ENCODE measurements at places on chromosomes 5 and 9.

- no peak for DNase-seq
Measured at GRCh38 chr9:113775749-113776148, 100.4 kb upstream of the ZNF618 start.

- DNase-seq, result no peak
Measured at GRCh38 chr5:131610198-131611063, 24.6 kb downstream of the RAPGEF6 start.

DNA sequence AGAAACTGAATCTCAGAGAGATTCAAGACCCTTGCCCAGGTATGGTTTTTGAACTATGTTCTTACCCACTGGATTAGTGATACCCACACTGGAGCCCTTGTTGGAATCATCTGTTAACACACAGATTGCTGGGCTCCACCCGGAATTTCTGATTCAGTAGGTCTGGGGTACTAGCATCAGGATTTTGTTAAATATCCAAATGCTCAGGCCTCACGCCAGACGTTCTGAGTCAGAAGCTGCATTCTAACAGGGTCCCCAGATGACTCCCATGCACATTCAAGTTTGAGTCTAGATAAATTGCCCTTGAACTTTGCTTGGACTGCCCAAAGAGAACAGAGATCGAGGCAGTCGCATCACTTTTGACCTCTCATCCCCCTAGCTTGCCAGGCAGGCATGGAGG lies 182.0 kb upstream of the WWC1 start:
- DNase-seq, result no peak

- no peak for DNase-seq
Measured at GRCh38 chr9:104779334-104779733, 15.4 kb downstream of the NIPSNAP3B start.

DNA sequence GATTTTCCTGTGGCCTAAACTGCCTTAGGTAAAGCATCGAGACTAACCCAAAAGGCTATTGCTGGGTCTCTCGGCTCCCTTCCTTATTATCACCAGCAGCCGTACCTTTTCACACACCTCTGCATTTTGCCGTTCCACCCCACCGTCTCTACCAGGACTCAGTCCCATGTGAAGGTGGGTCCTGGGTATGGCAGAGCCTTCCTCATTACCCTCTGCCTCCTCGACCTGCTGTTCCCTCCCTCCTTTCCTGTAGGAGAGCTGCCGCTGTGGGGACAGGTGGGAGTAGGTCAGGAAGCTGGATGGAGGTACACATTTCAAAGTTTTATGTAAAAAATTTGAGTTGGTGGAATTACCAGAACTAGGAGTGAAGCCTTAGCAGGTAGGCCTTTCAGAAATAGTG lies 1.8 kb downstream of the CCL28 start:
- DNase-seq, result no peak

DNA sequence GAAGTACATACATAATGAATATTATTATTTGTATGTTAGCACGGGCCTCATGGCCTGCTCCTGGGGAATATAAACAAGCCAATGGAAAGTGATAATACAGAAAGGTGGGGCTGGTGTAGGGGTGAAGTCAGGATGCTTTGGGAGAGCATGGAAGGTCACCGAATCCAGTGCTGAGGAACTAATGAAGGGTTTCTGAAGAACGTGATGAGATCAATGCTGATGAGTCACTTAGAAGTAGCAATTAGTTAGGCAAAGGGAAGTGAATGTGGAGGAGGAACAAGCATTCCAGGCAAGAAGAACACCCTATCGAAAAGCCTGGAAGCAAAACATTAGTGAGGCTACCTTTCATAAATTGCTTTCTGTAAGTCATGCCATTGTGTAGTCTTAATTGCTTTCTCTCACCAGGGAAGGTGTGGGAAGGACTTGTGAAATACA lies 2.1 kb downstream of the ANXA1 start:
- no peak for DNase-seq

- no peak for DNase-seq
Measured at GRCh38 chr5:43467100-43467499, 16.6 kb downstream of the TMEM267 start.

- DNase-seq, result peak; percentile 44
Measured at GRCh38 chr9:127905788-127906191, 6.4 kb upstream of the ST6GALNAC6 start.

DNA sequence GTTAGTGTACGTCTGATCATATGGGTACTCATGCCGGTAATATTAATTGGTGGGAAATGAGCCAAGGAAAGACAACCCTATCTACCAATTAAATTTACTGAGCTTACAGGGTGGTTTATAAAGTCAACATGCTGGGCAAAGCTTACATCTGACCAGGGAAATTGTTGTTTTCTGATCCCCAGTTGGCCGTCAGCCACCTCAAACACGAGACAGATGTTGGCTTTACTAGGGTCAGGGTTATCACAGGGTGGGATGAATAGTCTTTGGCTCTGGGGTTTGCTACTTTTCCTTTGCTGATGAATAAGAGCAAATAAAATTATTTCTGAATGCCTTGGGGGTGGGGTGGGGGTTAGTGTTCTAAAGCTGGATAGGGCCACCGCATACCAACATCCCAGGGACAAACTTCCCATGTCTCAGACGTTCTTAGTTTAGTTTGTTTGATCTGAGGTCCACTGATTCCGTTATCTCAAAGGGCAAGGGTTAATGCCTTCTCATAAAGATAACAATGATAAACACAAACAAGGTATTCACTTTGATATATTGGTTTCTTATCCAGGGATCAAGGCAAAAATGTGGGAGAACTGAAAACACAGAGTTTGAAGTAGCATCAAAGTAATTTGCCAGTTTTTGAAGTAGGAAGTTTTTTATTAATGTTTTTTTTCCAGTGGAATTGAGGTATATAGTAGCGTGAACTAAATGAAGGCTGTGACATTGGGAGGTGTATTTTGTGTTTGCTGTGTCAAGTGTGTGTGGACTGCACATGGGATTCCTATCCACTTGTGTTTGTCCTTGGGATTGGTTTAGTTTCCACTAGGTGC lies 109.1 kb upstream of the RPS23 start:
- DNase-seq, result no peak

GRCh38 chr5:38465702-38466423 lies 90.6 kb downstream of the LIFR start:
- no peak for DNase-seq

DNA sequence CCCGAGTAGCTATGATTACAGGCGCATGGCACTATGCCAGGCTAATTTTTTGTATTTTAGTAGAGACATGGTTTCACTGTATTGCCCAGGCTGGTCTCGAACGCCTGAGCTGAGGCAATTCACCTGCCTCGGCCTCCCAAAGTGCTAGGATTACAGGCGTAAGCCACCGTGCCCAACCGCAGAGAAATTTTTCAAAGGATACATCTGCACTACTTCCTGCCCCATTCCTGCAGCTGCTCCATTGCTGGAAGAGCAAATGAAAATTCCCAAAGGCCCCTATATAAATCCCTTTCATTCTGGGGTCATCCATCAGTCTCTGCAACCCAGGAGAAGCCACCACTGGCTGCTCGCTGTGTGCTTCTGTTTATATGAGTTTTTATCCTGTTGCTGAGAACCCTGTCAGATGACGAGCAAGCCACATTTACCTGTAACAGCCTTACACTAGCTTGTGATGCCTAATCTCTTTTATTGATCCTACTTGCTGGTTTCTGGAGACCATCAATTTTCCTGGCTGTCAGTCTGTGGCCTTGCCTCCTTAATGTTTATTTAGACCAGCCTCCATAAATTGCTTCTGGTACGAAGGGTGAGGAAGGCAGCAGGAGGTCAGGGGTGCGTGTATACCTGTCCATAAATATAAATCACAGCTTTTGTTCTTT lies 925.3 kb downstream of the TLE4 start:
- DNase-seq, result no peak

GRCh38 chr5:156473269-156473908 lies 146.4 kb downstream of the SGCD start:
- DNase-seq, result no peak

- DNase-seq, result no peak
Measured at GRCh38 chr5:32711681-32712480, 760 bp downstream of the NPR3 start.

DNA sequence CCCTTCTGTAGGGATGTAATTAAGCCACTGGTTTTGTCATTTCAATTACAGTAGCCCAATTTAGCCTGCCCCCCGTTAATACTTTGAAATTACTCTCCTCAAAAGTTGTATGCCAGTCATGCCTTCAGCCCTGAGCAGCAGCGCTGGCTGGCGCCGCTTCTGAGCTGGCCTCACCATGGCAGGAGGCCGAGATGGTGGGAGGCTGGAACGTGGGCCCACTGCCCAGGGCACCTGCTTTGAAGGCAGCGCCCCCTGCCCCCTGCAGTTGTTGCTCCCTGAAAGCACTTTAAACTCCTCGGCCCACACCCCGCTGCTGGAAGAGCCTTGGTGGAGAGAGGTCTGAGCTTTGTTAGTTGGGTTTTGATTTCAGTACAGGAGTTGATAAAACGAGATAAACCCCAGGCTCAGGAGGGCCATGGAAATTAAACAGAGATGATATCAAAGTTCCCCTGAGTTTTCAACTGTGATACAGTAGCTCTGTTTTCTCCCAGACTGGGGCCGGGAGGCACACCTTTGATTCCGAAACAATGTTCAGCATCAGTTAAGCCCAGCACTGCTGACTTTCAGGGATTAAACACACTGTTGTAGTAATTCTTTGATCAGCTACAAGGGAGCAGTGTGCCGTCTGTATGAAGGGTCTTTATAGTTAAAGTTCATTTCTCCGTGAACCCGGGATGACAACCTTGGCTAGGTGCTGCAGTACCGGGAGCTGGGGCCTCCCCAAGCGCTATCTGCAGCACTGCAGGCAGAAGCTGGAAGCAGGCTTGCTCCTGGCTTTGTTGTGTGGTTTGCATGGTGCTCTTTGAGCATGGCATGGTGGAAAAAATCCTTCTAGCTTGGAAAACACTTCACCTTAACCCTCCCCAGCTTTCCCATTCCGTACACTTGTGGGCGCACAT lies 9.5 kb downstream of the MVB12B start:
- DNase-seq, result no peak

DNA sequence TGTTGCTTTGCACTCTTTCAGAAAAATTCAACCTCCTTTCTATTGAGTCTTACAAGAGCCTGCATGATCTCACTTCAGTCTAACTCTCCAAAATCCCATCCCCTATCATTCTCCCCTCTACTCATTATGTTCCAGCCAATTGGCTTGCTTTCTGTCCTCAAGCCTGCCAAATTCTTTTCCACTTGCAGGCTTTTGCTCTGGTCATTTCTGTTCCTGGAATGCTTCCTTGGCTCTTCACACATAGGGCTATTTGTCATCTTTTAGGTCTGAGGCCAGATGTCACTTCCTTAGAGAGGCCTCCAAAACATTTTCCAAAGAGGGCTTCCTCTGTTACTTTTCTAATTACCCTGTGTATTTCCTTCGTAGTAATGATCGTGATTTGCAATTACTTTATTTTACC lies 11.8 kb upstream of the CHD1 start:
- DNase-seq, result no peak

GRCh38 chr9:112743216-112743836 lies 7.2 kb upstream of the SNX30 start:
- no peak for DNase-seq

DNA sequence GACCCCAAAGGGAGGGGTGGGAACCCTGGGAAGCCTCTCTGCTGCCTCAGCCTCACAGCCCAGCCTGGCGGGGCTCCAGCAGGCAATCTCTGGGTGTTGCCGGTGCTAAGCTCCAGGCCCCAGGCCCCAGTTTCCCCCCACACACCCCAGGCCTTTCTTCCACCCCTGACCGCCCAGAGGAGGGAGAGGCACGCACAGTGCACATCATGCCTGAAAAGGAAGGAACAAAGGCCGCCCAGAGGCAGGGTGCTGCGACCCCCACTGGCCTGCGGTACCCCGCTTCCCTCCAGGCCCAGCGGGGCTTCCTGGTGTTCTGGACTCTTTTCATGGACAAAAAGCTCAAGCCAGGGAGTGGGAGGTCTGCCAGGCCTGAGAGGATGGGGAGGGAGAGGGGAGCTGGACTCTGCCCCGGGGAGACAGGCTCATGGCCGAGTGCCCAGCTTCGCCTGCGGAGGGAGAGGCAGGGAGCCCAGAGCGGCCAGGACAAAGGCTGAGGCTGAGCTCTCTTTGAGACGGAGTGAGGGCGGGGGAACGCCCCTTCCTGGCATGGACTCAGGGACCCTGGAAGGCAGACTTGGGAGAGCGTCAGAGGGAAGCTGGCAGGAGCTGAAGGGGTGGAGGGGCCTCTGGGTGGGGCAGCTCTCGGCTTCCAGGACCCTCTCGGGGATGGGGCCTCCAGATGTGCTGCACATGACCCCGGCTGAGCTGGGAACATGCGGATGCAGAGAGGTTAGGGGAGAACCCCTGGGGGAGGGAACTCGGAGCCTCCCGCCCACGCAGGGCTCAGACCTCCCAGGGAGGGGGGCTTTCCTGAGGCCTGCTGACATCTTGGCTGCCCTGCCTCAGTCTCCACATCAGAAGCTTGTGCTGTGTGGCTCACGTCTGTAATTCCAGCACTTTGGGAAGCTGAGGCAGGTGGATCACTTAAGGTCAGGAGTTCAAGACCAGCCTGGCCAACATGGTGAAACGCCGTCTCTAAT lies 1.8 kb upstream of the ENTPD2 start:
- DNase-seq, result no peak

DNA sequence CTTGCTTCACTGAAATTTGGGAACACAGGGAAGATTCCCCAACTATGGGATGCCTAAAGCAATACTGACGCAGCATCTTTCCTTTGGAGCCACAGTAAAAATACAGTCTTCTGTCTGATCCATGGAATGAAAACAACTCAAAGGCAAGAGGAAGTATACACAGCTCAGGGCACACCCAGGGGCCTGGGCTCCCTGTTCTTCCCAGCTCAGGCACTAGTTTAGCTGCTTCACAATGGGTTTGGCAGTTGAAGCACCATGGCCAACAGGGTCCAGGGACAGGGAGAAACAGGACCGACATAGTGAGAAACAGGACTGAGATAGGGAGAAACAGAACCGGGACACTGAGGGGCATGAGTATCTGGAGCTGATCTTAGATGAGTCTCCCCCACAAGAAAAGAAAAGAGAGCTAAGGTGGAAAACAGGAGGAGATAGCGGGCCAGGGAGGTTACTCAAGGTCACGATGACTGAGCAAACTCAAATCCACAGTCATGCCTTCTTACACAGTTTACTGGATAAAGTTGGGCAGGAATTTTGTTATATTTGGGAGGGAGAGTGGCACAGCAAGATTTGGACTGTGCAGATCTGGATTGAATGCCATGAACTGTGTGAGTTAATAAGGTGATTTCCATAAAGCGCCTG lies 198.8 kb downstream of the SMARCA2 start:
- no peak for DNase-seq

DNA sequence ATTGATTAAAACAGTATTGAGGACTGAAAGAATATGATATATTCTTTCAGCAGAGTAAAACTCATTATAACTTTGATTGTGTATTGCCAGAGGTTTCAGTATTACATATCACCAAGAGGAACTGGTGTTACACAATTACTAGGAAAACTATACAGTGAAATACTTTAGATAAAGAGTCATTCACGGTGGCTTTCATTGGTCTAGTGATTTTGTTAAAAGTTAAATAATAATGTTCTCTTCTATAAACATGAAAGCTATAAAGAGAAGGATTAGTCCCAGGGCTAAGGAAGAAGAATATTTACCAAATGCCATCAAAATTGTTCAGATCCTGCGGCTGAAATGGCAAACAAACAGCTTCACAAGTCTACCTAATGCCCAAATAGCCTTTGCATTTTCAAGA lies 306.2 kb downstream of the SEMA5A start:
- no peak for DNase-seq
